ENCODE measurements at places on chromosomes 5 and 9. TPM values are rescaled to one million over a fixed set of nuclear protein-coding genes. Genes with fewer than 3 reads are reported as not detected.

GRCh38 chr9:136222906-136223285 is 18.0 kb upstream of the LHX3 start:
- H3K36me3 ChIP-seq: peaks cover 3% of the 10 kb centered on the region
- no peak overlapping the region for H3K4me3 ChIP-seq
- H3K27me3 ChIP-seq: no peaks in the 10 kb centered on the region
- H3K27ac ChIP-seq: no peak overlapping the region
- no peaks in the 10 kb centered on the region for H3K4me1 ChIP-seq

DNA sequence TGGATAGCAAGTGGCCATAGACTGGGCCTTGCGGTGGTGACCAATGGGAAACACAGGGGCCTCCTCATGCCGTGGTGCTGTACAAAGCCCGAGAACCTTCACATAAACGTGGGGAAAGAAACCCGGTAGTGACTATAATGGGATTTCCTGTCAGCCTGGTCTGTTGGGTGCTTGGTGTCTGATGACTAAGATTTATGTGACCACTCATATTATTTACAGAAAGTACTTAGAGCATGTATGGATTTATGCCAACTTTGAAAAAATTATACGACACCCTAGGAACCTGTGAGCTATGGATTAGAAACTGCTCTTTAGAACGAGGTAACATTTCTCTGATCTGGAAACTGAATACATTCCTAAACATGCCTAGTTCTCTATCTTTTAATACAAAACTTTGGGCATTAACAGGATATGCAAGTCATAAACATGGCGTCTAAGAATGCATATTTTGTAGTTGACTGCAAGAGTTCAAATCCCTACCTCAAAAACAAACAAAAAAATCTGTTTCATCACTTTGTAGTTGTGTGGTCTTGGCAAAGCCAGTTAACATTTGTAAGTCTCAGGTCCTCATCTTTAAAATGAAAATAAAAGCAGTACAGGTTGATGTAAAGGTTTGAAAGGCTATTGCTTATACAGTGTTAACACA is 85.4 kb downstream of the TMEM167A start:
- H3K4me3 ChIP-seq: no peak overlapping the region
- H3K4me1 ChIP-seq: peaks cover 9% of the 10 kb centered on the region
- no peaks in the 10 kb centered on the region for H3K27me3 ChIP-seq
- H3K36me3 ChIP-seq: no peaks in the 10 kb centered on the region
- peak; percentile 40 for DNase-seq

DNA sequence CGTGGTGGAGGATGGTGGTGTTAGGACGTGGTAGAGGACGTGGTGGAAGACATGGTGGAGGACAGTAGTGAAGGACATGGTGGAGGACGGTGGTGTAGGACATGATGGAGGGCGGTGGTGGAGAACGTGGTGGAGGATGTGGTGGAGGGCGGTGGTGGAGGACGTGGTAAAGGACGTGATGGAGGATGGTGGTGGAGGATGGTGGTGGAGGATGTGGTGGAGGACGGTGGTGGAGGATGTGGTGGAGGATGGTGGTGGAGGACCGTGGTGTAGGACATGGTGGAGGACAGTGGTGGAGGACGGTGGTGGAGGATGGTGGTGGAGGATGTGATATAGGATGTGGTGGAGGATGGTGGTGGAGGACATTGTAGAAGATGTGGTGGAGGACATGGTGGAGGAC is 67.6 kb downstream of the S1PR3 start:
- DNase-seq: no peak
- no peaks in the 10 kb centered on the region for H3K4me1 ChIP-seq
- H3K36me3 ChIP-seq: no peaks in the 10 kb centered on the region
- no peak overlapping the region for H3K27ac ChIP-seq

DNA sequence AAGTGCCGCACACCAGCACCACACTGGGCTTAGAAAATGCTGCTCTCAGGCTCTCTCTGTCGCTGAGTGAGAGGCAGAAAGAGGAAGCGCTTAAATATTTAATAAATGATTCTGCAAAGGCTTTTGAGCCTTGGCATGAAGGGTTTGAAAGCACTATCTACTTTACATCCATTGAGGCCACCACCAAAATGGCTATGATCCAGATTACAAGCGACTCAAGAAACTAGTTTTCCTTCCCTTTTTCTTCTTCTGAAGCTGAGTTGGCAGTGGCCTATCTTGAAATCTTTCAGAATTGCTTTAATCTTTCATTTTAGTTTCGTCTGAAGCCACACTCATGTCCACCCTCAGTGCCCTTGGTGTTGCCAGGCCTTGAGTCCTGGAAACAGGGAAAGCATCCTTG is 59.5 kb downstream of the EBF1 start:
- H3K27me3 ChIP-seq: no peaks in the 10 kb centered on the region
- DNase-seq: no peak
- H3K36me3 ChIP-seq: no peaks in the 10 kb centered on the region
- no peak overlapping the region for H3K27ac ChIP-seq

GRCh38 chr9:97373331-97373730 is 38.6 kb upstream of the TDRD7 start:
- no peak overlapping the region for H3K27ac ChIP-seq
- no peak overlapping the region for H3K4me3 ChIP-seq
- no peaks in the 10 kb centered on the region for H3K27me3 ChIP-seq

The DOK3 gene
- 5.3 TPM for total RNA-seq

- no peaks in the 10 kb centered on the region for H3K27me3 ChIP-seq
- no peak overlapping the region for H3K27ac ChIP-seq
These were observed 24.9 kb downstream of the C9orf50 start for GRCh38 chr9:129595903-129596540.

All from endothelial cell of umbilical vein (primary cell).